Stimulated activated memory B cell treated with anti-CD40 and anti-IgM and Interleukin-4, amounts not matched to agents 10 μg/mL and 1 μg/mL and 100 μg/mL, for 72 hours (primary cell): ENCODE measurements at places on chromosomes 12 and 14.

GRCh38 chr12:95212586-95212985 lies 4.7 kb downstream of the FGD6 start:
- ATAC-seq = no peak

- ATAC-seq = no peak
Measured at GRCh38 chr12:74514098-74514872, 23.4 kb upstream of the ATXN7L3B start.

DNA sequence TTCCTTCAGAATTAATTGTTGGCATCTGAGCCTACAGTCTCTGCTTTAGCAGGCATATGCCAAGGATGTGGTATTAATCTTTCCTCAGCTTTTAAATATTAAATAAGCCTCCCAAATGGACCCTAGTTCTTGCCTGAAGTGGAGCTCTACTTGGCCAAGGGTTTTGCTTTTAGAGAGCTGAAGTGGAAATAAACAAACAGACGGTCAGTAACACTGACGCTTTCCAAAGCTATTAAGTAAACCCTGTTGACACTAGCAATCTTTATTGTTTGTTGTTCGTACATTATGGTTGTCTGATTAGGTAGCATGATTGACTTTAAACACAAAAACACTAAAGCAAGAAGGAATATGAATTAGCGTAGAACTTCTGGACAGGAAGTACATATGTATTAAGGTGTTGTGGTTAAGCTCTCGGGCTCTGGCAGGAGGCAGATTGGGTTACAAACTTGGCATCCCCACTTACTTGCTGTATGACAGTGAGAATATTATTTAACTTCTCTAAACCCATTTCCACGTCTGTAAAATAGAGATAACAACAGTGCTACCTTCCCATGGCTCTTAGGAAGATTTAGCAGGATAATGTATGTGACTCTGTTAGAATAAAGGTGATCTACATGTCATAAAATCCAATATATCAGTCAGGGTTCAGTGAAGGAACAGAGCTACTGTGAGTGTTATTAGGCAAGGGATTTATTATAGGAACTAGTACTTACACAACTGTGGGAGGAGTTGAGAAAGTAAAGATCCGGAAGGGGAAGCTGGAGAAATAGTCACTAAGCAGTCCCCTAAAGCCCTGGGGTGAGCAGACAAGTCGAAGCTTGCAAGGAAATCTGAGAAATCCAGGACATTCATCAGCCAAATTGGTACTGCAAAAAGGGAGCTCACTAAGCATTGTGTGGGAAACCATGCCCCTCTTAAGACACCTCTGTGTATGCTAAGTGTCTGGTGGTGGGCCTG lies 92.2 kb upstream of the ATF7IP start:
- ATAC-seq = peak; percentile 73

- ATAC-seq = no peak
Measured at GRCh38 chr12:105418229-105418628, 87.7 kb downstream of the C12orf75 start.

- ATAC-seq = no peak
Measured at GRCh38 chr12:80556566-80556965, 112.5 kb downstream of the PTPRQ start.

DNA sequence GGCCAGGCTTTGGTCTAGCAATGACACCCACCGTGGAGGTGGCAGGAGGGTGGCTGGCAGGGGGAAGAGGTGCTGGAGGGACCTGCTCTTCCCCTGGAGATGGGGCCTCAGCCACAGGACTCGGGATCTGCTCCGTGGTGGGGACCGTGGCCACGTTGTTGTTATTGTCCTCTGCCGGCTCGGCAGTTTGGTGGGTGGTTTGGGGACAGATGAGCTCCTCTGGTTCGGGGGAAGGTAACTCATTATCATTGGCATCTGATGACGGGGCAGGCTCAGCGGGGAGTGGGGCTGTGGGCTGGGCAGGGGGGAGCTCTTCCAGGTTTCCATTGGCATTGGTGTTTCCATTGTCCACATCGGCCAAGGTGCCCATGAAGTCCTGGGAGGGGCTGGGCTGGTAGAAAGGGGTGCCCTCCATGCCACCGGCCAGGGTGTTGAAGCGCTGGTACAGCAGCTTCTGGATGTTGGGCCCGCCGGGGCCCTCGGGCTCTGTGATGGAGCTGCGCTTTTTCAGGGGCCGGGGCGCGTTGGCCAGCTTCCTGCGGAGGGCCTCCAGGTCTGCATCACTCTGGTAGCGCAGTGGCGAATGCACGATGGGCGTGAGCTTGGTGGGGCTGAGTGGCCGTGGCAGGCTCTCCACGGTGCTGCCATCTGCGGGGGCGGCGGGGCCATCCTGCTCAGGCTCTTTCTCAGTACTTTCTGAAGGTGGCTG lies 24.3 kb downstream of the ZFYVE21 start:
- ATAC-seq = no peak

DNA sequence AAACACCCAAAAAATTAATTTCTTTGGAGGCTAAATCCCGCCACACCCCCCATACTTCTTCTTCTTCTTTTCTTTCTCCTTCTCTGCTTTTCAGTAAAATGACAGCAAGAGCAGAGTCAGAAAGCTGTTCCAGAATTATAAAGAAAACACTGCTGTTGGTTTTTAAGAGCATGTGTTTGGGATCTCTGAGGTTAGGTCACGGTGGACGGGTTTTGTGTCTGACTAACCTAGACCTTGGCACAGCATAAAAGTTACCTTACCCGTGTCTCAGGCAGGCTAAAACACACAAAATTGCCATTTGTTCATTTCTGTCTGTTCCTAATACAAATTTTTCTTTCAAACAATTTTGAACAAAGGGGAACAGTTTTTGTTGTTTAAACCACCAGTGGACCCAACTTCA lies 540.8 kb downstream of the NRXN3 start:
- ATAC-seq = no peak

- ATAC-seq = no peak
Measured at GRCh38 chr14:56378046-56378445, 201.6 kb upstream of the TMEM260 start.

GRCh38 chr12:124036657-124037109 lies 63.7 kb downstream of the ZNF664 start:
- no peak for ATAC-seq

DNA sequence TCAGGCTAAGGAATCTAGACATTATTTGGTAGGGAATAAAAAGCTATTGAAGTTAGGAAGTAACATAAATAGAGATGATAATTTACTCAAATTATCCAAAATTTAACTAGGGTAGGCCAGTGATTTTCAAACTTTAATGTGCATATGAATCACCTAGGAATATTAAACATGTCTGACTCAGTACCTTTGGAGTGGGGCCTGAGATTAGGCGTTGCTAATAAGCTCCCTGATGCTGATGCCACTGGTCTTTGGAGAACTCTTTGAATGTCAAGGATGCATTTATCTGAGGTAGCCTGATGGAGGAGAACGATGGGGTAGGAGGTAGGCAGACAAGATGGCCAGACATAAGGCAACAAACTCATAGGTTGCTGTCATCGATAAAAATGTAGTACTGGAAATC lies 33.2 kb downstream of the EFCAB11 start:
- ATAC-seq = no peak

GRCh38 chr14:104440297-104440956 lies 139.1 kb upstream of the C14orf180 start:
- no peak for ATAC-seq

DNA sequence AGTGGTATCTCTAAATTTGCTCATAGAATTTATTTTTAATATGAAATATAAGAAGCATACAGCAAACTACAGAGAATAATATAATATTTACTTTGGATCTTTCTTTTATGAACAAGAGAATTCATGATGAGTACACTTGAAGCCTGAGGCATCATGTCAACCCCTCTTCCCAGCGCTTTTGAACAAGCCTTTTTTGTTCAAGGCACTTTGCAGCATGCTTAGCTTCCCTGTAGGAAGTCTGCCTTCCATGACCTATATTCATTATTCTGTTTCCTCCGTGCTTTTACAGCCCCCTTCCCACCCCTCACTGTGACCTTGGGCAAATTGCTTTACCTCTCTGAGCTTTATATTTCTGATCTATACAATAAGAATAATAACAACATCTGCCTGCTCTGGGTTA lies 41.6 kb downstream of the SCN8A start:
- ATAC-seq = no peak

- no peak for ATAC-seq
Measured at GRCh38 chr14:88270776-88271175, 52.3 kb downstream of the KCNK10 start.

GRCh38 chr14:38502239-38502638 lies 246.3 kb upstream of the CLEC14A start:
- ATAC-seq = no peak

- no peak for ATAC-seq
Measured at GRCh38 chr12:120650233-120650690, 9.8 kb downstream of the CABP1 start.

- ATAC-seq = no peak
Measured at GRCh38 chr14:59280961-59281360, 92.5 kb downstream of the DAAM1 start.

DNA sequence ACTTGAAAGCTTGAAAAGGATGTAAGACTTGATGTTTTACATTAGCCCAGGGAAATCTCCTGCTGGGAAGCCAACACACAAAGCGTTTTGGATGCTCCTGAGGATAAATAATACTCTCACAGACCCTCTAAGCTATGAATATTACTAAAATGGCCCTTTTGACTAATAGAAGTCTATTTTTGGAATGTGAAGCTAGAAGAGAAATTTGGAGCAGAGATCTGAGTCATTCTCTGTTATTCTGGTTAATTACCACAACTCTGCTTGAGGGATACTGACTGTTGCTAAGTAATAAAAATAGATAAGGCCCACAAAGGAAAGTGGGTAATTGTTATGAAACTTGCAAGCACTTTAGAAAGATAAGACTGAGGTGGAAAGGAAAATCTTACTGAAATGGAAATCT lies 346.2 kb upstream of the STXBP6 start:
- ATAC-seq = no peak

DNA sequence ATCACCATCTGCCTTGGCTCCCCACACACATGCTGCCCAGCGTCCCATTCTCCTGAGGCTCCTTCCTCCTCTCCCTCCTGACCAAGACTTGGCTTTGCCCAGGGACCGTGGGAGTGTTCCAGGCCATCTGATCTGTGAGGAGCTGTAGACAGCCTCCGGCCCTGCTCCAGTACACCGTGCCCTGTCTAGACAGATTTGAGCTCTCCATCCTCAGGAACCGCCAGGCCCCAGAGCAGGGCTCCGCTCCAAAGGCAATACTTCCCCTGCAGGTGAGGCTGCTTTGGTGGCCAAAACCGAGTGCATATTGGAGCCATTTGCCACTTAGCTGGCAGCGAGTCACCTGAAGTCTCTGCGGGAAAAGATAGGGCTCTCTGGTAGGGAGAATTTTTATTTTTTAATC lies 147.4 kb downstream of the ANO2 start:
- ATAC-seq = no peak

DNA sequence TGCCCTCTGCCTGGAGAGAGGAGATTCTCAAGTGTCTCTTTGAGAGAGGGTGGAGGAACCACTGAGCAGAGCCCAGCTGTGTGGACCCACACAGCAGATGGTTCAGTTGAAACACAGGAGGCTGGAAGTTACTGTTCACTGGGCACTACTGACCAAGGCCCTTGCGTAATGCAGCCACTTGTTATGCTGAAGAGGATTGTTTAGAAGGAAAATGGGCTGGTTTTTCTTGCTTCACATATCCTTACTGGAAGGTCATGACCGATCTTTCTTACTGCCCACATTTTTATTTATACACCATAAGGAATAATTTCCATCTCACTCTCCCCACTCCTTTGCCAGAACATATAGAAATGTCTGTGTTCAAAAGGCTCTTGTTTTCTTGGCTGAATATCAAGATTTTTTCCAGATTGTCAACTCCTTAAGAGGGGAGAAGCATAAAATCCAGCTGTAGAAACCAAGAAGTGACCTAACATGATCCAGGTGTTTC lies 375.1 kb upstream of the DDHD1 start:
- no peak for ATAC-seq

DNA sequence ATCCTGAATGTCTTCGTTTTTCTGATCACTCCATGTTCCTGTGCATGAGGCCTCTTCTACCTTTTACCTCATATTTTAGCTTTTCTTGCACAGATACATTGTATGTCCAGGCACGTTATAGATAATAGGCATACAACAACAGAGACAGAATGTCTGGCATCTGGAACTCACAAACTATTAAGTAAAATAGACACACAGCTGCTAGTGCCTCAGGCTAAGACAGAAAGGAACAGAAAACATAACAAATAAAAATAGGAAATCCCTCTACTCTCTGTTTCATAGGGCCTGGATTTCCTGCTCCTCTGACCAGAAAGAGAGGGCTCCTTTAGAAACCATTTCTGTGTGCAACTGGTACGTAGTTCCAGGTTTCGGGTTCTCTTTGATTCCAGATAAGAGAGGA lies 48.6 kb downstream of the ATXN7L3B start:
- no peak for ATAC-seq

DNA sequence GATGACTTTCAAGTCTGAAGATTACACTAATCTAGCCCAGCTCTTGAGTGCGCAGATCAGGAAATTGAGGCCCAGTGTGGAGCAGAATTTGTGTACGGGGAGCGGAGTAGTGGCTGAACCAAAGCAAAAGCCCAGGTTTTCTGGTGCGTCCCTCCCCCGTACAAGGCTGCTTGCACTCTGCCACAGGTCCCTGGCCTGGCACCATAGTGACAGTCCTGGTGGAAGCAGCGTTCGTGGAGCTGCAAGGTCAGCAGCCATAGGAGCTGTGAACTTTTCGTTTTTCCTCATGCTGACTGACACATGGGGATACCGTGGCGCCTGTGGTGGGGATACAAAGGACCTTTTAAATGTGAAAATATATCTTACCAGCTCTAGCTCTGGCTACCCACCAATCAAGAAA lies 1.7 kb downstream of the EVL start:
- ATAC-seq = no peak

DNA sequence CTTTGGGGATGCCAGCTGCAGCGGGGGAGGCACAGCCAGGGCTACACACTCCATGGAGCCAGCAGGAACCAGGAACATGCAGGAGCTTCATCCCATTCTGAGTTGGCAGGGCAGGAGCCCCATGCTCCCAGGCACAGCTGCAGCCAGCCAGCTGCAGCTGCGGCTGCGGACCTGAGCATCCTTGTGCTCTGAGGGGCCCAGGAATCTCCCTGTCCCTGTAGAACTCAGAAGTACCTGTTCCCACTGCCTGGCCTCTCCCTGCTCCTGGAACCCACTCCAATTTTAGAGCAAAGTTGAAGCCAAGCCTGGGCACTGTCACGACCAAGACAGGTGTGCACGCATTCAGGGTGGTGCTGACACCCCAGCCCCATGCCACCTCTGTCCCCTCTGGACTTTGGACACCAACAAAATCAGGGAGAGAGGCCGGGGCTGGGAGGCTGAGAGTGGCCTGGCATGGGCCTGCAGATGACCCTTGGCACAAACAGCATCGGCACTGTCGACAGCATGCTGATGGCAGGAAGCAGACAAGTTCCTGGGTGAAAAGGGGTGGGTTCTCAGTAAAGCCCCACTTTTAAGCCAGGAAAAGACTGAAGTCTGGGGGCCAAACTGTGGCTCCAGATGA lies 257.3 kb upstream of the LRFN5 start:
- ATAC-seq = peak; percentile 31

DNA sequence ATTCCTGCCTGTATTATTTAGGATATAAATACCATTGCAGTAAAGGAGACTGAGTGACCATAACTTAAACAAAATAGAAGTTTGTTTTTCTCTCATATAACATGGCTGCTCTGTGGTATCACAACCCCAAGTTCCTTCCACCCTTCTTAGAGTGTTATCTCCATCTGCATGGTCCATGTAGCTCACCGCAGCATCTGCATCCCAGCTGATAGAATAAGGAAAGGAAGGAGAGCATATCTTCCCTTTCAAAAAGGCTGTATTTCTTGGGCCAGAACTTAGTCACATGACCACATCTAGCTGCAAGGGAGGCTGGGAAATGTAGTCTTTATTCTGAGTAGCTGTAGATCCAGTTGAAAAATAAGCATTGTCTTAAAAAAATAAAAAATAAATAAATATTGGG lies 184.8 kb upstream of the NUDT4 start:
- ATAC-seq = no peak
